Right ventricle myocardium inferior (tissue), 1 donor: ENCODE measurements at places on chromosomes 1 and 21. TPM values are rescaled to one million over a fixed set of nuclear protein-coding genes. Genes with fewer than 3 reads are reported as not detected.

DNA sequence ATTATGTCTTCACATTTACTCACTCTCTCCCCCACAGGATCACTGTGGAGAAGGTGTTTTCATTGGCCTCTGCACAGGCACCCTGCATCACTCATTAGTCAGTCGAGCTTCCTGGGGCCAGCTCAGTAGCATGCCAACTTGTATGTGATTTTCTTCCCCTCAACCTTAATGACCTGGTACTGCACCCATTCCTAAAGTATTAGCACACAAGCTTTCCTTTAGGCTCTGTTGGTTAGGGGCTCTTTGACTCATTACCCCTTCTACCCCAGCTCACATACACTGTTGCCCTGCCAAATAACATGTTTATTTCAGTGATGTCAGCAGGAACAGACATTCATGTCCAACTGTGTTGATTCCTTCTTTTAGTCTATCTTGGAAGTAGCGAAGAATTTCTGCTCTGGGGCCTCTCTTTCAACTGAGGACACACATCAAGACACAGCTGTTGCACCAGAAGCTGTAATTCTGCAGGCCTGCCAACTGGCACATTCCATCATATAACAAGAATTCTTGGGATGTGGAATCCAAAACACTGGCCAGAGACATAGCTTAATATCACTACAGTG is 603.5 kb upstream of the ADAMTS5 start:
- DNase-seq: peak; percentile 83

INTS11 gene
- total RNA-seq: 75.7 TPM

GRCh38 chr1:24441996-24442668 is 26.5 kb downstream of the NIPAL3 start:
- no peak for DNase-seq

GRCh38 chr1:204076891-204077290 is 4.0 kb downstream of the SOX13 start:
- no peak for DNase-seq

DNA sequence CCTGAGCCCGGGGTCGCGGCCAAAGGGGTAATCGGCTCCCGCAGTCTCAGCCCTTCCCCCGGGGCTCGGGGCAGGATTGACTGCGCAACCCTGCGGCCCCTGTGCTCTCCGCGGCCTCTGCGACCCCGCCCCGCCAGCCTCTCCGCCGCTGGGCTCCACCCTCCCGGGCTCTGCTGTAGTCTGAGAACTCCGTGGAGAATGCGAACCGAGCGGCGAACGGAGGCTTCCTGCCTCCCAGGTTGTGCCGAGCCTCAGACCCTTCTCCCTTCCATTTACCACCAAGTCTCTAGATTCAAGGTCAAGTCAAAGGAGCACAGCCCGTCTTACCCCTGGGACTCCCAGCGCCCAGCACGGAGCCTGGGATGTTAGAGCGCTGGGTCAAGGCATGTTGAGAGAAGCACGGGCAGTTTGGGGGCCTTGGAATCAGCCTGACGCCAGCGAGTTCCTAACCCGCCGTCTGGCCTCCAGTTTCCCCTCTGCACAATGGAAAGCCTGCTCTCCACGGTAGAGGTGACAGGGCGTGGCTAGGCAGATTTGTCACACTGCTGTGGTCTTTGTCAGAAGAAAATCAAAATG is 3.0 kb downstream of the ATP2B4 start:
- DNase-seq: peak; percentile 90

DNA sequence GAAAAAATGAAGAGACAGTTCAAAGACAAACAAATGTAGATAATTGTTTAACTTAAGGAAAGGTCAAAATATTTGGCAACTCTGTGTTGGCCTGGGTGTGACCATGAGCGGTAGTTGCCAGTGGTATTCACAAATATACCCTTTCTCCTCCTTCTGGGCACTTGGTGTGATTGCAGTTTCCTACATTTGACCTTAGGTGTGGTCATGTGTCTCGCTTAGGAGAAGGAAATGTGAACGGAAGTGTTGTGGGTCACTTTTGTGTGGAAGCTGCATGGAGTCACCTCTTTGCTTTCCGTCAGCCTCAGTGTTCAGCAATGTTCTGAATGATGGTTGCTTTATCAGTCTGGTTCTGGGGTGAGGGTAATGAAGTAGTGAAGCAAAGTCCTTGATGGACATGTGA is 3.4 kb upstream of the PCSK9 start:
- no peak for DNase-seq
